ENCODE measurements at places on chromosomes 3 and 15.

GRCh38 chr3:194640829-194641228 is 7.6 kb upstream of the TMEM44 start:
- no peak for DNase-seq

DNA sequence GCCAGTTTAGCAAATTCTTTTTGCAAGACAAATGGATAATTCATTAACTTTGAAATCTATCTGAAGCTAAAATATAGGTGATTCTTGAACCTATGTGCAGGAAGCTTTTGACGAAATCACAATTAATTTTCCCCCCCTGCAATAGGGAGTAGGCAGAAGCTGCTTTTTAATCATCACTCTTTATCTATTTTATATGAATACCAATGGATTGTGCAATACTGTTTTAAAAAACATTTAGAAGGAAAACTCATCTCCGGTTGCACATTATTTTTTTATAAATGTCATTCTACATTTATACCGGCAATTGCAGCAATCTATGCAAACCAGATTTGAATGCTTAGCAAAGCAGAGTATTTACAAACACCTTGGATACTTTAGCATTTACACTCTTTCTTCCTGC is 121.1 kb upstream of the TMCO5A start:
- no peak for DNase-seq

DNA sequence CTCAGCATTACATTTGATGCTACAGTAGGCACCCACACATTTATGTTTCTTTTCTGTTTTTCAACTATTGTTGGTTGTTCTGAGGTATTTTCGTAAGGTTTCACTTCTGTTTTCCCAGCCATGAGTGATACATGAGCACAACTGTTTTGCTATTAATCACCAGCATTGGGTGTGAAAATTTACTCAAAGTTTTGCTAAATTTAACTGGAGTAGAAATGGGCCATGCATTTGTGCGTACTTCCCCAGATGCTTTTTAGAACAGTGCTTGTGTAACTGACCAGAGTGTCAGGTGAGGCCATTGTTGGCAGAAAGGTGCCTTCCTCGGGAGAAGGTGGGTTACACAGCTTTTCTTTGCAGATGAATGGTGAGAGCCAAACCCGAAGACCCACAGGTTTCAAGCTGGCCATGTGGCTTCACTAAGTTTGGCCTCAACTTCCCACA is 70.4 kb downstream of the ST6GAL1 start:
- no peak for DNase-seq

GRCh38 chr3:160665231-160665630 is 11.7 kb upstream of the ARL14 start:
- DNase-seq: no peak

GRCh38 chr3:177729956-177730681 is 532.8 kb upstream of the TBL1XR1 start:
- no peak for DNase-seq

DNA sequence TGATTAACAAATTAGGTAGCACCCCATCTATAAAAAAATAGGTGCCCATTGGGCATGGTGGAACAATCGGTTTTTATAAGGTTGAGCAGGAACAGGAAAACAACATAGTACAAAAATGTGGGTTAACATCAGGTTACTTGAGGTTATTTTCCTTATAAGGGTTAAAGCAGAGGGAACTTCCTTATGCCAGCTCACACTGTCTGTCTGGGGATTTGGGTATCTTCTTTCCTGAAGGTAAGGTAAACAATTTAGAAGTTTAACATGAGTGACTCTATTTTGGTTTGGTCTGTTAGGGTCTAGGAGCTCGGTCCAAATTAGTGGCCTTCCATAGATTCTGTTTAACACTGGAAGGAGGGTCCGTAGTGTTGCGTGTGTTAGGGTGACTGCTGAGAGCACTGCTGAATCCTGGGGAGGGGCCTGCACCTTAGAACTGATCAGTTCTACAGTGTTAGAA is 14.7 kb downstream of the CHD2 start:
- DNase-seq: peak; percentile 62

GRCh38 chr3:66344391-66344811 is 123.6 kb downstream of the SLC25A26 start:
- no peak for DNase-seq

GRCh38 chr15:61762676-61763075 is 297.6 kb downstream of the VPS13C start:
- DNase-seq: no peak

GRCh38 chr15:73841756-73842725 is 31.3 kb upstream of the TBC1D21 start:
- DNase-seq: no peak

- no peak for DNase-seq
These were observed 37.2 kb upstream of the DLG1 start for GRCh38 chr3:197335428-197336132.

GRCh38 chr3:113211330-113212149 is at the start of gene BOC:
BOC (plus strand) TSS chr3:113211557; CDS start chr3:113249803, 38,246 bp downstream.
- DNase-seq: peak; percentile 57

- no peak for DNase-seq
These were observed 18.3 kb downstream of the RAB11A start for GRCh38 chr15:65887565-65887964.

DNA sequence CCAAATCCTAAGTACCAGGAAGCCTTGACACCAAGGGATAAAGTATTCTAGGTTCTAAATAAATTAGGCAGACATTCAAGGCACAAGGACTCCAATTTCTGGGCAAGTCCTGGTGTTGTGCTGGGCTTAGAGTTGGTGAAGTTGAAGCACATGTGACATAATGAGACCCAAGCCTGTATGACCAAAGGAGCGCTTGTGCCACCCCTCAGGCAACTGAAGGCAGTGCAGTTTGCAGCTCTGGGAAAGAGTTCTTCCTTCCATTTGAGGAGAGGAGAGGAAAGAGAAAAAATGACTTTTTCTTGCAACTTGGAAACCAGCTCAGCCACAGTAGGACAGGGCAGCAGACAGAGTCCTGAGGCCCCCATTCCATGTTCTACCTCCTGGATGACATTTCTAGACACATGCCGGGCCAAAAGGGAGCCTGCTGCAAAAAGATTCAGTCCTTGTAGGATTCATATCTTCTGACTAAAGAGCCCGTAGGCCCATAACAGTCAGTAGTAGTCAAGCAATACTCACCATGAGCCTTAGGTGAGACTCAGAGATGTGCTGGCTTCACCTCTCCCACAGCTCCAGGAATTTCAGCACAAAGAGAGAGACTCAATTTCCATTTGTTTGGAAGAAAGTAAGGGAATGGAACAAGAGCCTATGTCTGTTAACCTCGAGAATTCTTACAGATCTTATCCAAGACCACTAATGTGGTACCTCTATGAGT is 588.8 kb upstream of the BCHE start:
- DNase-seq: no peak

DNA sequence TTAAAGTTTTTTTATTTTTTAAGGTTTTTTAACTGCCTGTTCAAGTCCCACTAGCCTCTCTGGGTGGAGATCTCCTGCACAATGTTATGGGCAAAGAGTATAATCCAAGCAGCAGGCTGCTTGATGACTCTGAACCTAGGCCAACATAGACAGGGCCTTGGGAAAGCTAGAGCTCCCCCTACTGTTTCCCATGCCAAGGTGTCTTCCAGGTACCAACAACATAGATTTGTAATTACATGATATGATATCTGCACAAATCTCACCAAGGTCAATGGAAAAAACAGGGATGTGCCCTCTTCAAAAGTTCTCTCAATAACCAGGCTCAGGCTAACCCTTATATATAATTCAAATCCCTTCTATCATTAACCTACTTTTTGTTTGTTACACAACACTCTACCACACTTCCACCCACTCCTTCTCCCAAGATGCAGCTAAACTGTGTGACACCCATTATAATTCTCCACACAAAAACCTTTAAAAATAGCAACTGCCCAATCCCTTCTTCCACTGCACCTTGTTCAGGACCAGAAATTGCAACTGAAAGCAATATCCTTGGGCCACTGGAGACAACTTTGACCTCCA is 43.8 kb downstream of the RBM15B start:
- DNase-seq: peak; percentile 58

DNA sequence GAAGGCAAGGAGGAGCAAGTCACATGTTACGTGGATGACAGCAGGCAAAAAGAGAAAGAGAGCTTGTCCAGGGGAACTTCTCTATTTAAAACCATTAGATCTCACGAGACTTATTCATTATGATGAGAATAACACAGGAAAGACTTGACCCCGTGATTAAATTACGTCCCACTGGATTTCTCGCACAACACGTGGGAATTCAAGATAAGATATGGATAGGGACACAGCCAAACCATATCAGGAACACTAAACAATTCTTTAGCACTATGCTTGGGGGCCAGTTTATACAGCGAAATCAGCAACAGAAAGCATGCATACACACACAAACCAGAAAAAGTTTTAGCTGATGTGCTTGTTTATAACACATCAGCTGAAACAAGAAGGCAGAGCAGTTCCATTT is 704.2 kb downstream of the OTOL1 start:
- no peak for DNase-seq

GRCh38 chr15:39099524-39099923 is 481.4 kb upstream of the THBS1 start:
- no peak for DNase-seq

DNA sequence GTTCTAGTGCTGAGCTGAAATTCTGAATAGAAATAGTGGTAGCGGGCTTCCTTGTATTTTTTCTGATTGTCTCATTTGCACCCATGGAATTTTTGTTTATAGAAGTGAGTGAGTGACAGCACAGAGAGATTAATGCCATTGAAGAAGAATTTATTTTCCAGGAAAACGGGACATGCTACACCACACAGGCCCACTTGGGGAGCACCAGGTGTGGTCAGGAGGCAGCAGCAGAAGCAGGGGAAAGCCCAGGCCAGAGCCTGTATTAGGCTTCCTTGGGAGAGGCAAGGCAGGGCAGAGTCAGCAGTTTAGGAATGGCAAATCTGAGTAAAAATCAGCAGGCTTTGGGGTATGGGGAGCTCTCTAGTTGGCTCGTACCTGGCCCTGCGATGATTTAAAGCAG is 88.4 kb upstream of the ATP11B start:
- DNase-seq: peak; percentile 18

DNA sequence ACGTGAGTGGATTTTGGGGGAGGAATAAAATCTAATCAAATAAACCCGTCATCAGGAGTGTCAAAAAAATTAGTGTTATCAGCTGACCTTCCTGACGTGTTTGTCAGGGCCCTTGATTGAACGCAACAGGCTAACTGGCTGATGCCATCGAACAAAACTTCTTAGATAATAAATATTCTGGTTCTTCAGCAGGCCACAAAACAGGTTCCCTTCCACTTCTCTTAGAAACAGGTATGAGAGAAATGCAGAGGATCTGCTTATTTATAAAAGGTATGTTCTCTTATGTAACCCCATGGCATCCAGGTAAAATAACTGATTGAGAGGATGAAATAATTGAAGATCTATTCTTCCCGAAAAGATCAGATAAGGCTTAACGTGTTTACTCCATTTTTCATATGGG is 7.6 kb upstream of the LRIG1 start:
- no peak for DNase-seq

DNA sequence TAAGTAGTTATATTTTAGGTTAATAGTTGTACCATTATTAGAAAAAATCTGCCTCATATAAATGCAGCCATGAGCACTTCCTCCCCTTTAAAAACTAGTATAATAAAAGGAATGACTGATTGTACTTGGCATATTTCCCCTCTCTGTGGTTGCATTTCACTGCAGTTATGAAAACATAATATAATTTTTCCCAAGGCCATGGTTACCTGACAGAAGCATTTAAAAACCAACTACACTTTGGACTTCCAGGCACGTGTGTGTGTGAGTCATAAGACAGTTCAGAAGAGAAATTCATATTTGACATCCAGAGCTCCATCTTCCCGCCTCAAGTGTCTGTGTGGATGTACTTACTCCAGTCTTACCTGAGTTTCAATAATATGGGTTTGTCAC is 828.2 kb upstream of the CFAP20DC start:
- DNase-seq: peak; percentile 2

DNA sequence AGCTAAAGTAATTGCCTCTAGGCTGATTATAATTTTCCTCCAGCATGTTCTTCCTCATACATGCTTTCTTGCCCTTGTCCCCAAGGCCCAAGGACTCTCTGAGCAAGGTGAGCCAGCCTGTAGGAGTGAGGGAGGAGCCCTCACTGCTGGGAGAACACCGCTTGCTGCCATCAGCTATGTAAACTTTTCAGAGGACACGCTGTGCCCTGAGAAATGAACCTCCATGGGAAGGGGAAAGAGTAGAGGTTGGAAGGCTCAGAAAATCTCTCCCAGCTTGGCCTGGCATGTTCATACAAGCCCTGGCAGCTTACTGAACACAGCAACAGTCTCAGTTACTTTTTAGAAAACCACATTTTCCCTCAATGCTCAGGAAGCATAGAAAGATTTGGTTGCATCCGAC is 103.0 kb upstream of the SLC24A5 start:
- DNase-seq: no peak

- DNase-seq: no peak
These were observed 144.3 kb upstream of the DNAJC19 start for GRCh38 chr3:181133832-181134231.

DNA sequence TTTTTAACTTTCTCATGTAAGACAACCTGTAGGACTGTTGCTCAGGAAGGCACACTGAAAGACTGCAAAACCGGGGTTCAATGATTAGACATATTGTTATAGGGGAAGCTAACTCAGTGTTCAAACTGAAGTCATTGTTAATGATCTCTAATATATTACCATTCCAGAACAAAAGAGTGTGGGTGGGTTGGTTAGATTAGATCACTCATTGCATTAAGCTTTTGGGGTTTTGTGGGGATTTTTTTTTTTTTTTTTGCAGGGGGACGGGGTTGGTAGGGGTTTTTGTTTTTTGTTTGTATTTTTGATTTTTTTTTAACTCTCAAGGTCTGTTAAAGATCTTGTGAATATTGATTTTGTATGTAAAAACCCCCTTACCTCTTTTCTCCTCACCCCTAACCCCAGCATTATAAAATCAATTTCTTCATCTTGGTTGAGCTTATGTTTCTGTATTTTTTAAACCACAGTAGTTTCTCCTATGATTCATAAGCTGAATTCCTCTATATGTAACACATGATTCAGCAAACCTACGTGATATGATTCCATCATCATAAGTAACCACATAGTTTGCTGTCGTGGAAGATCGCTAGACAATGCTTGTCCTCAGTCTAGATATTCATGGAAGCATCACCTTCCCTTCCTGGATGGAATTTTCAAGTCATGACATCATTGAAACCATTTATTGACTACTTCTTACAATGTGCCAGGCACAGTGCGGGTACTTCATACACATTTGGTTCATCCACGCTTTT is 544.1 kb upstream of the MDFIC2 start:
- DNase-seq: peak; percentile 93

- peak; percentile 93 for DNase-seq
These were observed 223.3 kb upstream of the TPRG1 start for GRCh38 chr3:188948281-188948996.

GRCh38 chr3:71973274-71974030 is 188.5 kb upstream of the PROK2 start:
- DNase-seq: peak; percentile 58

GRCh38 chr3:166455744-166456143 is 618.5 kb upstream of the BCHE start:
- peak; percentile 61 for DNase-seq

DNA sequence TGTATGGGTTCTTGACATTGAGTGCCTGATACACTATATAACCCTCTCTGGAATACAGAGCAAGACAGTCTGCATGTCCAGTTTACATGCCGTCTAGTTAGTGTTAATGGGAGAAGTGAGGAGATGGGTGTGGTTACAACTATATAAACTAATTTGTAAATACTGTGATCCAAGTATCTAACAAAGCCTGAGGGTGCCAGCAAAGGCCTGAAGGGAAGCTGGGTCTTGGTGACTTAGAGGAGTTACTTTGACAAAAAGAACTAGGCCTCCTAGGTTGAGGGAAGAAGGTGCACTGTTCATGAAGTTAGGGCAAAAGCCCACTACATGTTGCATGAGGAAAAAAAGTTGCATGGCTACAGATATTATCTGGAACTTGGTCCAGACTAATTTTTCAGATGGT is 2.3 kb downstream of the NSUN3 start:
- DNase-seq: no peak

GRCh38 chr3:12824299-12824698 is 17.1 kb downstream of the RPL32 start:
- DNase-seq: no peak
